ENCODE measurements at places on chromosomes 5 and 9. TPM values are rescaled to one million over a fixed set of nuclear protein-coding genes. Genes with fewer than 3 reads are reported as not detected.
A peak's percentile ranks its signal among the peaks of the same experiment; 100 is the strongest.

Gene KCNN2
- total RNA-seq = 15.6 TPM

Gene KIF4B
- total RNA-seq = 0.10 TPM

Gene ENTREP1
- total RNA-seq = 16.3 TPM

Gene GABRG2
- total RNA-seq = not detected

Gene ICE1
- 47.5 TPM for total RNA-seq

Gene TAS2R1
- not detected for total RNA-seq

Gene THBS4
- 789 TPM for total RNA-seq

Gene DEPDC1B
- 10.5 TPM for total RNA-seq

Gene LRRC70
- total RNA-seq = 10.4 TPM

Gene LRRC19
- total RNA-seq = not detected

DNA sequence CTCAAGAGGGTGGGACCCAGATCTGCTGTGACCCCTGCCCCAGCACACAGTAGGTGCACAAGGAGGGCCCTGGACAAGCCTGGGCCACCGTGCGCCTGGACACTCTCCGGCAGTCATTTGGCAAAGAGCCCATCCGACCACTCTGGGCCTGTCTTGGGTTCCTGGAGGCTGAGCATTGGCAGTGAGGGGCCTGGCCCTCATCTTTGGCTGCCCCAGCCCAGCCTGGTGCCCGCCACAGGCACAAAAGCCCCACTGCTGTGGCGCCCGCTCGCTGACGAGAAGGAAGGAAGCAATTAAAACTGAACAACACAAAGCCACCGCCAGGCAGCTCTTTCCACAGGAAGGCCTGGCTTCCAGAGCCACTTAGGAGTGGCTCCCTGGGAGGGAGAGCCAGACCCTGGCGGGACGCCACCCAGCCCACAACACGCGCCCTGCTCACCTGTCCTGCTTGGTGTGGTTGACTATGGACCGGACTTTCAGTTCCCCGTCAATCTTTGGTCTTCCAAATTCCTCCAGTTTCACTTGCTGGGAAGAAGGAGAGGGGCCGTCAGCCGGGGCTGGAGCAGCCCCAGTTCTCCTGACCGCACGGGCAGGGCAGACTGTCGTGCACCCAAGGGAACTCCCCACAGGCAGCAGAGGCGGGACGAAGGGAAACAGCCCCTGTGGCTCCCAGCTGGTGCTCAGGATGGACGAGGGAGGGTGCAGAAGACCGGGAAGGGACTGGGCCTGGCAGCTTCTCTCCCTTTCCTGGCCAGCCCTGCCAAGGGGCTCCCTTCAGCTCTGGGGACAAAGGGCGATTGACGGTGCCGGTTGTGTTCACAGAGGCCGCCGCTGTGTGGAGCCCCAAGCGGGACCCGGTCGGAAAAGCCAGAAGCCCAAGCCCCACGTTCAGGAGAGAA lies 50.9 kb upstream of the SARDH start:
- DNase-seq = peak; percentile 53

- no peak for DNase-seq
Measured at GRCh38 chr9:77589046-77589795, 58.9 kb downstream of the GNA14 start.

DNA sequence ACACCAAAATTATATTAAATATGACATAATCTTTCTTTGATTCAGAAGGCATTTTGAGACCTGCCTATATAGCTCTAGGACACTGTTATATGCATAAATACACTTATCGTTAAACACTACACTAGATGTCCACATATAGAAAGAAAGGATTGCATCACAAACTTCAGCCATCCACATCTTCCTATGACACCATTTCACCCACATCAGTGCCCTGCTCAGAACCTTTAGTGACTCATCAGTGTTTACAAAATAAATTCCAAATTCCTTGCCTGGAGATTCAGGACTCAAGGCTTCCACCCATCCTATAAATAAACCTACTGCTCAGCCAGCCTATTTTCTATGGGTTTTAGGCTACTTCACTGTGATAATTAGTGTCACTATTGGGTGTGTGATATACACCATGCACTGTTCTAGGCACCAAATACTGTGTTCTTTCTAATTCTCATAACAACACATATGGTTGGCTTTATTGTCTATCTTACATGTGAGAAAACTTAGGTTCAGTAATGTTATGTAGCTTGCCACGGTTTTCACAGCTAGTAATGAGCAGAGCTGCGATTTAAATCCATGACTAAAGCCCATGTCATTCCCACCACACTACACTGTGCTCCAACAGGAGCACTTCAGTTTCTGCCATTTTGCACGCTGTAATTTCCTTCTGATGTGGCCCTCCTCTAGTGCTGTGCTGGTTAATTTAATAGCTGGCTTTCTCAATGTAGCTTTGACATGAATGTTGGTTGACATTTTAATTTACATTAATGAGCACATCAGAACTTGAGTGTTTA lies 103.3 kb downstream of the SREK1 start:
- DNase-seq = no peak

- DNase-seq = no peak
Measured at GRCh38 chr5:87570366-87570765, 157.6 kb upstream of the CCNH start.

- no peak for DNase-seq
Measured at GRCh38 chr9:127194881-127195713, 69.5 kb upstream of the GARNL3 start.

DNA sequence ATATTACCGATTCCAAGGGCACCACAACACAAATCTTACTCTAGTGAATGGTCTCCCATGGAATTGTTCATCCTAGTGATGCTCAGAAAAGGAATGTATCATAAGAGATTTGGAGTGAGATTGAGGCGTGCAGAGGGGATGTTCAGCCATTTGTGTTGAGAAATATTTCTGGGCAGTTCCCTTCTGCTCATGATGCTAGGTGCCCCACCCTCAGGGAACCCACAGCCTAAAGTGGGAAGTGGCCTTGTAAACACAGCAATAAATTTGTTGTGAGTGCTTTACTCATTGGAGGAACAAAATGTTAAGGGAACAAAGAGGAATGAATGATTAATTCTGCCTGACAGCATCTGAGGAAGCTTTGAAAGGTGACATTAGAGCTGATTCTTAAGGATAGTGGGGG lies 129.9 kb downstream of the TLE4 start:
- DNase-seq = no peak

- peak; percentile 90 for DNase-seq
Measured at GRCh38 chr5:135979510-135979909, 24.7 kb upstream of the LECT2 start.

DNA sequence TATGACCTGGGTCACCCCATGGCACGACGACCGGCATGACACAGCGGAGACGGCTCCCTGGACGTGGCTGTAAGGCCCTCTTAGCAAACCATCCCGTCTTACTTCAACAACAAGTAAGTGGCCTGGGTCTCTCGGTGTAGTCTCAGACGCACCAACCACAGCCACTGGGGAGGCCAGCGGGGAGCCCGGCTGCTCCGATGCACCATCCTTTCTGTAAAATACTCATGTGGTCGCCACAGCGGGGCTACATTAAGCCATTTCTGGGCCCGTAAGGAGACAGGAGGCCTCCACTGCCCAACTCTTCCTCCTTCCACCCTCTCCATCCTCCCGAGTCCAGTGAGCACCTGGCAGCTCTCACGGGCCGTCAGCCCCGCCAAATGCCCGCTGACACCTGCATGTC lies 4.7 kb downstream of the QSOX2 start:
- DNase-seq = no peak

DNA sequence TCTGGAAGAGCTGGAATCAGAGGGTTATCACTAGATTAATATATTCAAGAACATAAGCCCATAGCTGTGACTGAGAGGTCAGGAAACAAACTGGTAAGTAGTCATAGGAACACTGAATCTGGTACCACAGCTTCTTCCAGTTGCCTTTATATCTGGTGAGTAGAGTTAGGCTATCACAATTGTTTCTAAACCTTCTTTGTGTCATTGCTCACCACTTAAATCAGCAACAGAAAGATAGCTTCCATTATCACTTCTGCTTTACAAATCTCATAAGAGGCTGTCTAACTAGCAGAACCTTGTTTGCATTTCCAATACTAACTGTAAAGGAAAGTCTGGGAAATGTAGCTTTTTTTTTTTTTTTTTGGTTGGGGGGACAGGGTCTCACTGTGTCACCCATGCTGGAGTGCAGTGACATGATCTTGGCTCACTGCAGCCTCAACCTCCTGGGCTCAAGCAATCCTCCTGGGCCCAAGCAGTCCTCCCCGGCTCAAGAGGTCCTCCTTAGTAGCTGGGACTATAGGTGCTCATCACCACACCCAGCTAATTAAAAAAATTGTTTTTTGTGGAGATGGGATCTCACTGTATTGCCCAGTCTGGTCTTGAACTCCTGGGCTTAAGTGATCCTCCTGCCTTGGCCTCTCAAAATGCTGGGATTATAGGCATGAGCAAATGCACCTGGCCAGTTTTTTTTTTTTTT lies 22.0 kb downstream of the CDC42SE2 start:
- DNase-seq = no peak

DNA sequence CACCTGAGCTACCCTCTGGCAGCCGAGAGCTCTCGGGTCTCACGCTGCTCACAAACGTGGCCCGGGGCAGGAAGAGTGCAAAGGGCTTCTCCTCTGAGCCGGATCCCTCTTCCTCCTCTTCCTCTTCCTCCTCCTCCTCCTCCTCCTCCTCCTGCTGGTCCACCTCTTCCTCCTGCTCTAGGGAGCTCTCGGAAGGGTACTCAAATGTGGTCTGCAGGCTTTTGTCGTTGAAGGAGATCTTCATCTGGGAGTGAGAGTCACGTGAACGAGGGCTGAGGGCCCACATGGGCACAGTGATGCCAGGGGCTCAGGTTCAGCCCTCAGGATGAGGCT lies 3.9 kb downstream of the SSNA1 start:
- no peak for DNase-seq

GRCh38 chr5:103109277-103109676 lies 10.7 kb downstream of the GIN1 start:
- no peak for DNase-seq

DNA sequence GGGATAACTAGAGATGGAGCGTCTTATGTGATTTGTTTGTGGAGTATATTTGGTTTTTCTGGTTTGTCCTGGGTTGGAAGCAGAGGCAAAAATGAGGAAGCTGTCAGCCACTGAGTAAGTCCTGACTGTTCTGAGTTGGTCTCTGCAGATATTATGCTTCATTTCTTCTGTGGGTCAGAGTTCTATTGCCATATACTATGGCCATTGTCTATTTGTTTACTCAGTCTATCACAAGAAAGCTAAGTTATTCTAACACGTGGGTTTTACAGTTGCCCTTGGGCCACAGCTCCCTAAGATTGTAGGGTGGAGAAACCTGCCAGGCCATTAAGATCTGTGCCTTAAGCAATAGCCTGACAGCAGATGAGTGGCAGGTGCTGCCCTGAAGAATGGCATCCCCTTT lies 3.0 kb upstream of the CTSV start:
- no peak for DNase-seq

DNA sequence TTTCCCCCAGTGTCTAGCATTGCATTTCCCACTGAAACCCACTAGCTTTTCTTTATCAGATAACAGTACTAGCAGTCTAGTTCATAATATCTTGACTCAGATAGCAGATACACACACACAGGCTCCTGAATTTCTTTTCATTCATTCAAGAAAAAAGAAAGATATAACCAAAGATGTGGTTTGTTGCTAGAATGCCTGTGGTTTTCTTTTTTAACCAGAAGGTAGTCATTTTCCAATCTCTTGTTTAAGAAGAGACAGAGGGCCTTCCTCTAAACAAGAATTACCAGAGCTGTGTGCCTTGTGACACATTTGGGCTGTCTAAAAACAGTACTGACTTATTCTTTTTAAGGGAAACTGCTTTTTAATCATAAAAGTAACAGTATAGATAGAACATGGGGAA lies 167.3 kb downstream of the PJA2 start:
- DNase-seq = no peak

GRCh38 chr5:10563110-10563944 lies 543 bp upstream of the ANKRD33B start:
- no peak for DNase-seq

DNA sequence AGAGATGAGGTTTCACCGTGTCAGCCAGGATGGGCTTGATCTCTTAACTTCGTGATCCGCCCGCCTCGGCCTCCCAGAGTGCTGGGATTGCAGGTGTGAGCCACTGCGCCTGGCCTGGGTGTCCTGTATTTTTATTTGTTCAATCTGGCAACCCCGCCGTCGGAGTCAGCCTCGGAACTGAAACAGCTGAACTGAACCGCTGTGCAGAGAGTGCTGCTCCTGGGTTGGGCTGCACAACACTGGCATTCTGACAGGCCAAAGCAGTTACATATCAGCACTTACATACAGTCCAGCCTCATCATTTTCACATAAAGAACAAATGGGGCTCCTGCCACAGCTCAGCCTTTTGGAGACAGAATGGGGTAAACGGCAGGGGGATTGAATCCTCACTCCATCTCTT lies 185.6 kb downstream of the C9orf50 start:
- DNase-seq = peak; percentile 37

GRCh38 chr5:12659686-12660085 lies 755.4 kb upstream of the CTNND2 start:
- DNase-seq = peak; percentile 65

GRCh38 chr5:135600152-135600570 lies 21.4 kb upstream of the CXCL14 start:
- DNase-seq = no peak

- no peak for DNase-seq
Measured at GRCh38 chr9:76213751-76214150, 180.5 kb downstream of the RFK start.

DNA sequence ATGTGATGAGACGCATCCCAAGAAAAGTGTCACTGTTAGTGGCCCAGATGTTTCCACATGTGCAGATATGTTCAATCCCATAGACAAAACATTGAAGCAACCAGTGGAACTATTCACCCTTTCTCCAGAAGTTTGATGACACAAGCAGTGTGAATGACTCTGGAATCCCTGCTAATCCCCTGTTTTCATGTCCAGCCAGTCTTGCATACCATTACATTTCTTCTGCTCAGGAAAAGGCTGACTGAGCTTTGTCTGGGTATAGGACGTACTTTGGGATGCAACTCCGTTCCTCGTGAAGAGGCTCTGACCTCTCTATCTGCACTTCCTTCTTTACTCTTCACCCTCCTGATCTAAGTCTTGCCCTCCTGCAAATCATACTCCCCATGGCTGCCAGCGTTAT lies 172.4 kb downstream of the NTRK2 start:
- DNase-seq = no peak

DNA sequence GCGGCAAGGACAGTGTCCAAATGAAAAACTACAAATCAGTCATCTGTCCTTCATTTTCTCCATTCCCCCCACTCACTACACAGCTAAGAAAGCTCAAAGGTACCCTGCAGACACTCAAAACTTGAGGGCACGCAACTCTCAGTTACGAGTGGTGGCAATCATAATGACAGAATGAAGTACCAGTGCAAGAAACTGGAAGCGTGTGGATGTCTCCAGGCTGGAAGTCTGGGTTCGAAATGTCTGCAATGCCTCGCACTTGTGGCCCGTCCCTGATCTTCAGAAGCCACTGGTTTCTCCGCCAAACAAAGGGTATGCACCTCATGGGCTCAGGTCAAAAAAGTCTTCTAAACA lies 597 bp upstream of the CENPH start:
- DNase-seq = no peak
